ENCODE measurements at places on chromosomes 4 and X.
A peak's percentile ranks its signal among the peaks of the same experiment; 100 is the strongest.

- no peak for DNase-seq
These were observed 108.3 kb downstream of the APBB2 start for GRCh38 chr4:41106081-41106480.

- no peak for DNase-seq
These were observed 161.5 kb upstream of the EPHA5 start for GRCh38 chr4:65831828-65832227.

DNA sequence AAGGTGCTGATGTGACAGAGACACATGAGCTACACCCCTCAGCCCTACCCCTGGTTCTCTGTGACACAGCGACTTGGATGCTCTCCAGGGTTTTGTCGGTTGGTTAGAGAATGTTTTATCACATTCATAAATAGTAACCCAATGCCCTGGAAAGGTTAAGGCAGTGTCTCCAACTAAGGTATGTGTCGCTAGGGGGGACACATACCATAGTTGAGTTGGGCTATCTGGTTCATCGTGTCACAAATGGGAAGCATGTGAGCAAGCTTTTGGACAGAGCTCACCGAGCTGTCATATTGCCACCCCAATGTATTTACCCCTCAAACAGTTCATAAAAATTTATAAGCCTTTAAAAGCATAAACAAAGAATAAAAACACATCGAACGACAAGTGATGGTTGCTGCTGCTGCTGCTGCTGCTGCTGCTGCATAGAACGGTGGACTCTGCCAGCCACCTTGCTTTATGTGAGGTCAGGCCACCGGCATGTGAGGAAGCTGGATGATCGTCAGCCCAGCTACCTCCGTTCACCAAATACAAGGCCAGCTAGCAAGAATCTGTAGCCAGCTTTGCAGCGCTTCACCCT, 55.9 kb downstream of the STOX2 start:
- no peak for DNase-seq

DNA sequence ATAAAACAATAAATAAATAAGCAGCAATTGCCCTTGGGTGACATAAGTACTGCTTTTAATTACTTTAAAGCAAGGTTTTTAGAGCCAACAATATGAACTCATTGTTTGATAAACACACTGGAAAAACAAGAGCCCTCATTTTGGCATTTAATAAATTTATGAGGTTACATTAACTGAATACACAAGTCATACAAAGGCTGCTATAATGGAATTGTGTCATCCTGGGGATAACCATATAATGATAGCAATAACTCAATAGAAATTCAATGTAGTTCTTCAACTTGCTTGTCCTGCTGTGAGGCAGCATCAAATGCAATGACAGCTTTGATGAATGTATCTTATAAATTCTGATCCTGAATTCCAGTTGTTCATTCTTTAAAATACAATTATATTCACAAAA, 1512.5 kb downstream of the STIM2 start:
- no peak for DNase-seq

DNA sequence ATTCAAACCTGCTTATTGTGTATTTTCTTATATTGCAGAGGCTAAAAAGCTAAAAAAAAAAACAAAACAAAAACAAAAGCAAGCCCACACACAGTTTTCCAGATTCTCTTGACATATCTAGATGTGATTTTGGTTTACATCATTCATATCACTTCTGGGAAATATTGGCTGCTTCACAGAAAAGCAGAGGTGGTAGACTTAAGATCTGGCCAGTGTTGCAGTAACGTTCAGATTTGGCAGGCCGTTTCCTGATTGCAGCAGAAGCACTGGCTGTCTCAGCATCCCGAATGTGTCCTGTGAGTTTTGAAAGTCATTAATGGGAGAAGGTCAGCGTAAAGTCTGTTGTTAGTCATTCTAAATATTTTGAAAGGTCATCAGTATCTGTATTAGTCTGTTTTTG, 2062.0 kb downstream of the ARAP2 start:
- no peak for DNase-seq

GRCh38 chrX:144918936-144919335, 328.4 kb upstream of the SPANXN1 start:
- no peak for DNase-seq

DNA sequence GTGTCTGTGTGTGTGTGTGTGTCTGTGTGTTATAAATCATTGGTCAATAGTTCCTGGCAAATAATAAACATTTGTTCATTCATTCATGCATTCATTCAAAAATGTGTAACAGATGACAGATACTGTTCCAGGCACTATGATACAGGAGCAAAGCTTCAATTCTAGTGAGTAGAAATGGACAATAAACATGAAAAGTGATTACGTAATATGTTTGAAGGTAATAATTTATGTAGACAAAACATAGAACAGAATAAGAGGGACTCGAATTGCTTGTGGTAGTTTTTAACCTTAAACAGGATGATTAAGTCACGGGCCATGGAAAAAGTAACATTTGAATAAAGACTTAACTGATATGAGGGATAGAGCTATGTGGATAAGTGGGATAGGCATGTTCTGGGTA, 90.1 kb upstream of the MAGEC2 start:
- no peak for DNase-seq

- no peak for DNase-seq
These were observed 551.5 kb upstream of the ZFP42 start for GRCh38 chr4:187444061-187444460.

- DNase-seq, result no peak
These were observed 256.5 kb upstream of the FAT1 start for GRCh38 chr4:186979961-186980745.

DNA sequence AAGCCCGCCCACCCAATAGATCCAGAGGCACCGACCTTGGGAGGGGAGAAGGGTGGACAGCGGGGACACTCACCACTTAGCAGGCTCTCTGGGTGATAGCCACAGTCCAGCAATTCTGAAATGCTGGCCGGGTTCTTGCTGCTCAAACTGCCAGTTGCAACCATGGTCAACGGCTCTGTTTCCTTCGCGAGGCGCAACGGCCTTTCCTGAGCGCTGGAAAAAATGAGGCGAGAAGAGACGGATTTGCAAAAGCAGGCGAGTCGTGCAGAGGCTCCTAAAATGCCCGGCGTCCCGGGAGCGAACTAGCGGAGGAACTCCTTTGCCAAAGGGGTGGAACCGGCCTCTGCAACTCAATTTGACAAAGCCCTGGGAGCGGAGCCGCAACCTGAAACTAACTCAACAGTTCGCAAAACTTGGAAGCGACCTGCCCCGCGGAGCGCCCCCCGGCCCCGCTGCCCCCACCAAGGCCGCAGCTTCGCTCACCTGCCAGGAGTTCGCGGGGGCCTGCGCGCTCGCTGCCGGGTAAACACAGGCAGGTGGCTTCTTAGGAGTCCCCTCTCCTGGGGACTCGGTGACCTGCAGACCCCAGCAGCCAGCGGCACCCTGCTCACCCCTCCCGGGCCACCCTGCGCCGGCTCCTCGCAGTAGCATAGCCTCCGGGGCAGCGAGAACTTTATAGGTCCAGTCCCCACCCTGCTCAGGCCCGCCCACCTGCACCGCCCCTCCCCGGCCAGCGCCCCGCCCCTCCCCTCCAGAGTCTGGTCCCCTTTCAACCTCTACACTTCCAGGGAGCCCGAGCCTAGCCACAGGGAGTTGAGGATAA, at the start of gene DDIT4L:
Gene DDIT4L (minus strand): TSS at position 649 of the 823 bp plus-strand sequence. CDS start 485 bp downstream, at position 164.
- no peak for DNase-seq

DNA sequence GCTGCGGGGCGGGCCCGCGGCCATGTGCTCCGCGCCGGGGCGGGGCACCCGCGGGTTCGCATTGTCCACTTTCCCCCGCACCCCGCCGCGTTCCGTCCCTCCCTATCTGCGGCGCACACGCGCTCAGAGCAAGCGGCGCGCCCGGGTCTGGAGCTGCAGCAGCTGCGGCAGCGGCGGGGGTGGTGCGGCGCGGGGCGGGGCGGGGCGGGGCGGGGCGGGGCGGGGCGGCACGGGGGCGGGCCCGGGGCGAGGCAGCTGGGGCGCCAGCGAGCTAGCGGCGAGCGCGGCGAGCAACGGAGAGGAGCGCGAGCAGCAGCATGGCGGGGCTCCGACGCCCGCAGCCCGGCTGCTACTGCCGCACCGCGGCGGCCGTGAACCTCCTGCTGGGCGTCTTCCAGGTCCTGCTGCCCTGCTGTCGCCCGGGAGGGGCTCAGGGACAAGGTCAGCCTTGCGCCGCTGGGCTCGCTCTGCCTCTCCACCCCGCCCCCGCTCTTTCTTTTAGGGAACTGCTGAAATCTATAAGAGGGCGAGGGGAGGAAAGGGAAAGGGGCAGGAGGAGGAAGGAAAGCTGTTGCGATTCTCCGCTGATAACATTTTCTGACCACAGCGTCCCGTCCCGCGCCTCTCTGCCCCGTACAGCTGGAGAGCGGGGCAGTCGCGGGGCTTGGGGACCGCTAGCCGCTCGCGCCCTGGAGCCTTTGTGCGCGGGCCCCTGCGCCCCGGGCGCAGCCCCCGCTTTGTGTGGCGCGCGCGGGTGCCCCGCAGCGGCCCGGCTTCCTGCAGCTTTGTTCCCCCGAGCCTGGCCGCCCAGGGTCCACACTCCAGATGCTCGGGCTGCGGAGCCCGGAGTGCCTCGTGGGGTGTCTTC, at the start of gene TMEM131L:
Gene TMEM131L (plus strand): TSS at position 280 of the 868 bp plus-strand sequence. CDS start 38 bp downstream, at position 318.
- DNase-seq, result peak; percentile 80

DNA sequence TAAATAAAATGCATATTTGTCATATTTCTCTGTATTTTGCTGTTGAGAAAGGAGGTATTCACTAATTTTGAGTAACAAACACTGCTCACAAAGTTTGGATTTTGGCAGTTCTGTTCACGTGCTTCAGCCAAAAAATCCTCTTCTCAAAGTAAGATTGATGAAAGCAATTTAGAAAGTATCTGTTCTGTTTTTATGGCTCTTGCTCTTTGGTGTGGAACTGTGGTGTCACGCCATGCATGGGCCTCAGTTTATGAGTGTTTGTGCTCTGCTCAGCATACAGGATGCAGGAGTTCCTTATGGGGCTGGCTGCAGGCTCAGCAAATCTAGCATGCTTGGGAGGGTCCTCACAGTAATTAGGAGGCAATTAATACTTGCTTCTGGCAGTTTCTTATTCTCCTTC, 3.3 kb downstream of the HTT start:
- DNase-seq, result no peak

DNA sequence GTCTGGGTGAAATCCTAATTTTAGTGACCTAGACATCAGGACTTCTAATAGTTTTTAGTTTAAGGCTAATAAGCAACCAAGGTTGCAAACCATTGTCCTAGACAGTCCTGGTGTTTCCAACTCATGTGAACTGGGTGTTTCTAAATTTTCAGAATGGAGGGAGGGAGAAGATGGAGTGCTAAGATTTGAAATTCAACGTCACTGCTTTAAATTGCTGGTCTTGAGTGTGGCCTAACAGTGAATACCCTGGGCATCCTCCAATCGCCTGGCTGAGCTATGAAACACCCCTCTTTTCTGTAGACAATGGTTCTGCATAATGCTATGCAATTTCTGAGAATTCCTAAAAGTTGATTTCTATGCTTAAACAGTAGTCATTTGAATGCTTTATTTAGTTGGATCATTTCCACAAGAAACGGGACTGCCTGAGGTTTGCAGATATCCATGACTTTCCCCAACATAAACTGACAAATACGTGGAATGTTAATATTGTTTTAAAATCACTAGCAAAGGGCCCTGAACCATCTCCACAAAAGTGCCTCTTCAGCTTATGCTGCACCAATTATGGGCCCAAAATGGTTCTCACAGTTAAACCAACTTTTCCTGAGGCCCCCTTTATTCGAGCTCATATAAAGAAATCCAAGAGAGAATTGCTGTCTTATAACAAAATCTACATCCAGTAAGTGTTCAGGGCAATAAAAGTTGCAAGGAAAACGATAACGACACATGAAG, 1.1 kb downstream of the FBXL5 start:
- peak; percentile 19 for DNase-seq

DNA sequence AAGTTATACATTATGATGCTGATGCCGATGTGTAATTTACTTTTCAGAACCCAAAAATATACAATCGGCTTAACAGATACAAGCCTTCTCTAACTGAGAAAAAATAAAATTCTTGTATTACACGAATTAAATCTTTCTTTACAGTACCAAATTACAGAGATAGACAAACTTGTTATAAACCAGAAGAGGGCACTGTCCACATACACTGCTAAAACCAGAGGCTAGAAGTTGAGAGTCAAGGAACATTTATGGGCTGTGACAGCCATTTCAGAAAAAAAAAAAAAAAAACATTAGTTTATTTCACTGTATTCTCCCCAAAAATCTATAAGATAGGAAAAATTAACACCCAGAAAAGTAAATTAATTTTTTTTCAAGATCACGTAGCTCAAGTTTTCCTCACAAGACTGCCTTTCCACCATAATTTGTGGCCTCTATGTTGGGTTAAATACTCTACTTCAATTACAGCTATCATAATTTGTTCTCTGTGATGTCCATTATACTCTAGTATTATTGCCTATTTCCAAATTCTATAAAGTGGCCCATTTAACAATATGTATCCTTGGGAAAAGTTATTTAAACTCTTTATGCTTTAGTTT, 12.0 kb downstream of the EREG start:
- peak; percentile 50 for DNase-seq

DNA sequence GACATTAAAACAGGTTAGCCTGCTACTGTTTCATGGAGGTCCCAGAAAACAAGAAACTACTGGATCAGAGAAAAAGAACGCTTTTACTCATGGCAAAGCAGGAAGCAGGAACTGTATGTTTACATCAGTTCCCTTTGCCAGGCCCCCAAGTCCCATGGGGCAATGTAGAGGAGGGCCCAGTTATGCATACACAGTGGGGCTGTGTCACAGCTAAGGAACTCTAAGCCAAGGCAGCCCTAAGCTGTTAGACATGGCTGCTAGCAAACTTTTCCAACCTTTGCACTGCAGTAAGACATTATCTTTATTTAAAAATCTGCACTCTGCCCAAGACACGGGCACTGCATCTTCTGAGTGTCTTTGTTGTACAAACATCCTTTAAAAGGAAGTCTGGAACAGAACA, 975.8 kb downstream of the C4orf33 start:
- DNase-seq, result no peak

DNA sequence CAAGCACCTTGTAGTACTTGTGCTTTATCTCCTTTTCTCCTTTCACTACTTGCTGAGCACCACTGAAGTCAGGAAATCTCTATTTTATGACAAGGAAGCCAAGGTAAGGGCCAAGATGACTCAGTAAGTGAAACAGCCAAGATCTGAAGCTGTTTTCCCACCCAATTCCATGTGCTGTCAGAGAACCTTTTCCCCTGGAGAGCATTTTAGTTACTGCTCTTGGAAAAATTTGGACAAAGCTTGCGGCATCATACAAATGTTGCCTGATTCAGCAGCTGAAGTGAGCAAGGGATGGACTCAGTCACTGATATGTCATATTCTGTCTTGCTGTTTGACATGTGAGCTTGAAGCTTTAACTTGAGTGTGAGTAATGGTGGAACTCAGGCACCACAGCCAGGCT, 391.4 kb downstream of the RAB28 start:
- DNase-seq, result no peak

DNA sequence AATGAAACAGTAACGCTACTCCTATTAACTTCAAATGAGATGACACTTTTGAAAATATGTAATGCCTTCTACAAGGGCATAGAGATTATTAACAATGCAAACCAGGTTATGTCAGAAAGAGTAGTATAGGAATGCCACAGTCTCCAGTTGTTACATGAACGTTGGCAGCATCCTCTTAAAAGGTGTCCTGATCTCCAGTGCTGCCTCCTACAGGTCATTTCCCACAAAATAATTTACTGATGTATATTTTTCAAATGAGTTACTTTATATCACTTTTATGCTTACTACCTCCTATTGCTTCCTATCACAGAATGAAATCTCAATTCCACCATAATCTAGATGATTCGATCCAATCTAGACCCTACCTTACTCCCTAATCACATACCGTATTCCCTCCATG, 195.2 kb upstream of the EPHA5 start:
- no peak for DNase-seq
